ENCODE measurements at places on chromosomes 4 and X. TPM values are rescaled to one million over a fixed set of nuclear protein-coding genes. Genes with fewer than 3 reads are reported as not detected.

The FUNDC2 gene
- total RNA-seq, result 76.7 TPM

The LRIT3 gene
- total RNA-seq, result 0.16 TPM

The SHROOM4 gene
- 6.9 TPM for total RNA-seq

The SPANXC gene
- total RNA-seq, result not detected

The SLC9B1 gene
- 1.3 TPM for total RNA-seq

The CLDN34 gene
- total RNA-seq, result 0.98 TPM

GRCh38 chr4:27278615-27279375 lies 418.2 kb downstream of the STIM2 start:
- no peaks in the 10 kb centered on the region for H3K36me3 ChIP-seq
- DNase-seq, result no peak
- no peak overlapping the region for H3K4me3 ChIP-seq
- no peaks in the 10 kb centered on the region for H3K4me1 ChIP-seq
- no peak overlapping the region for H3K27ac ChIP-seq
- H3K27me3 ChIP-seq, result no peaks in the 10 kb centered on the region

GRCh38 chrX:133265331-133265730 lies 47.2 kb upstream of the TFDP3 start:
- no peak for DNase-seq
- no peak overlapping the region for H3K27ac ChIP-seq
- no peak overlapping the region for H3K4me3 ChIP-seq

GRCh38 chrX:17994429-17994828 lies 133.3 kb upstream of the RAI2 start:
- no peak overlapping the region for H3K27ac ChIP-seq
- no peaks in the 10 kb centered on the region for H3K36me3 ChIP-seq
- DNase-seq, result no peak
- H3K4me3 ChIP-seq, result no peak overlapping the region
- H3K4me1 ChIP-seq, result no peaks in the 10 kb centered on the region

- H3K27me3 ChIP-seq, result no peaks in the 10 kb centered on the region
- H3K27ac ChIP-seq, result no peak overlapping the region
- no peaks in the 10 kb centered on the region for H3K36me3 ChIP-seq
Observed at GRCh38 chr4:64497491-64497890, 88.2 kb upstream of the TECRL start.

GRCh38 chr4:175351473-175351872 lies 433.3 kb downstream of the ADAM29 start:
- no peaks in the 10 kb centered on the region for H3K4me1 ChIP-seq
- H3K4me3 ChIP-seq, result no peak overlapping the region
- no peak for DNase-seq

DNA sequence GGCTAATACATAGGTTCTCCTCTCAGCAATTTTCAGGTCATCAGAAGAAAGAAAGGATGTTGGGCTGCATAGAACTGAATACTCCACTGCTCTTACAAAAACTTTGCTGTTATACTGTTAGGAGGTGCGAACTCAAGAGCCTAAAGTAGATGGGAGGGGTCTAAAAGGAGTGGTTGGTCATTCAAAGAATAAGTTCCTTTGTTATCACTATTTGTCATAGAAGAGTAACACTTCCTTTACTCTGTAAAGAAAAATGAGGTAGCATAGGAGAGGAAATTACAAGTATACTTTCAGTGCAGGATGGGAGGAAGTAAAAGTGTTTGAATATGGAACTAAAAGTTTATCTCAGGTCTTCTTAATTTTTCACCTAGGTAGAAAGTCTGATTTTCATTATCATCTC lies 61.5 kb downstream of the CCNI start:
- no peaks in the 10 kb centered on the region for H3K4me1 ChIP-seq
- H3K36me3 ChIP-seq, result no peaks in the 10 kb centered on the region
- DNase-seq, result no peak
- no peak overlapping the region for H3K4me3 ChIP-seq
- no peak overlapping the region for H3K27ac ChIP-seq

DNA sequence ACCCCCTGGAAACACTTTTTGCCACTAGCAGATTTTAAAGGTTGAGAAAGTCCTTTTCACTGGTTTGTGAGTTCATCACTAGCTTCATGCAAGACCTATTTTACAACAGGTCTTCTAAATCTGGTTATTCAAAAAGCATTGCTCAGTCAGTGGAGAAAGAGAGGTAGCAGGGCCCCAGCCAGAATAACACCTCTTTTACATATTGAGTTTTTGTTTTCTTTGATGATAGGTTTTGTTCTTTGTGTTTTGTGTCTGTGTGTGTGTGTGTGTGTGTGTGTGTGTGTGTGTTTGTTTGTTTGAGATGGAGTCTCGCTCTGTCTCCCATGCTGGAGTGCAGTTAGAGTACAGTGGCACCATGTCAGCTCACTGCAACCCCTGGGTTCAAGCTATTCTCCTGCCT lies 2.7 kb upstream of the VEGFC start:
- H3K27me3 ChIP-seq, result no peaks in the 10 kb centered on the region
- H3K4me3 ChIP-seq, result no peak overlapping the region
- H3K27ac ChIP-seq, result no peak overlapping the region
- H3K36me3 ChIP-seq, result no peaks in the 10 kb centered on the region
- DNase-seq, result no peak

GRCh38 chr4:72112514-72113156 lies 80.8 kb downstream of the NPFFR2 start:
- H3K4me3 ChIP-seq, result no peak overlapping the region
- DNase-seq, result no peak
- H3K27ac ChIP-seq, result no peak overlapping the region
- H3K27me3 ChIP-seq, result no peaks in the 10 kb centered on the region

- no peak overlapping the region for H3K4me3 ChIP-seq
- no peak overlapping the region for H3K27ac ChIP-seq
- H3K27me3 ChIP-seq, result peaks cover 7% of the 10 kb centered on the region
- no peak for DNase-seq
- no peaks in the 10 kb centered on the region for H3K4me1 ChIP-seq
Observed at GRCh38 chrX:56800801-56801200, 71.8 kb downstream of the NBDY start.

- H3K27me3 ChIP-seq, result peaks cover 58% of the 10 kb centered on the region
- H3K27ac ChIP-seq, result no peak overlapping the region
- H3K4me1 ChIP-seq, result no peaks in the 10 kb centered on the region
- H3K4me3 ChIP-seq, result no peak overlapping the region
Observed at GRCh38 chrX:39779952-39780783, 317.6 kb downstream of the BCOR start.

DNA sequence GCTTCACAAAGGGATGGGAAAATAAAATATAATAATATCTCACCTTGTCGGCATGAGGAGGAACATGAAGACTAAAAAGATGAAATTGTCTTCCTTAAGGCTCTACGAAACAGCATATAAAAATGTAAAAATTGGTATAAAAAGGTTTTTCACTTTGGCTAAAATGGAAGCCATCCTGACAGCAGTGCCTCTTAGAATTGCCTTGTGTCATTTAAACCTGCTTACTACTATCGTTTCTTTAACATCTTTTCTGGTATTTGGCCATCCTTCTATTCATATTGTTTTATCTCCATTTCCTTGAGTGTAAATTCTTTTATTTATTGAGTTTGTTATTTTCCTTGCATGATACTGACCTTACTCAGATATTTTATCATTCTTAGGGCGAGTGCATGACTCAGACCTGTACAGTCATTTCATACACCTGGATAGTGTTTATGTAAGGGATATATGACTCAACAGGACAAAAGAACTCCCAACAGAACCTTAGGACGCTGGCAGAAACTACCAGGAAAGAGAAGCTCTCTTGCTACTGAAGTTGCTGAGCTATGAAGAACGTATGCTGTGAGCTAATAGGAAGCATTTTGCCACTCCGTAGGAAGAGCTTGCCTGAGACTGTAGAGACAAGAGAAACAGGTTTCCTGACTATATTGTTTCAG lies 5.8 kb upstream of the CDKN2AIP start:
- peak overlapping the region; percentile 78 for H3K27ac ChIP-seq
- H3K4me1 ChIP-seq, result no peaks in the 10 kb centered on the region
- H3K4me3 ChIP-seq, result no peak overlapping the region

Measured in breast epithelium (tissue), 4 donors.